Peyer's patch (tissue), 4 donors: ENCODE measurements at places on chromosomes 4 and X. TPM values are rescaled to one million over a fixed set of nuclear protein-coding genes. Genes with fewer than 3 reads are reported as not detected.

- DNase-seq: no peak
- no peaks in the 10 kb centered on the region for H3K4me1 ChIP-seq
- no peak overlapping the region for H3K27ac ChIP-seq
- no peak overlapping the region for H3K4me3 ChIP-seq
Measured at GRCh38 chr4:180335566-180335965, 1907.6 kb upstream of the TENM3 start.

- H3K27ac ChIP-seq: no peak overlapping the region
- H3K4me1 ChIP-seq: no peaks in the 10 kb centered on the region
Measured at GRCh38 chr4:42678512-42678911, 21.6 kb upstream of the ATP8A1 start.

- DNase-seq: peak; percentile 65
- no peaks in the 10 kb centered on the region for H3K4me1 ChIP-seq
Measured at GRCh38 chr4:153137159-153137558, 67.1 kb upstream of the TRIM2 start.

- peak within 1 kb of the TSS; percentile 60 for H3K27ac ChIP-seq
- DNase-seq: peak; percentile 38
- H3K4me1 ChIP-seq: no peaks in the 10 kb centered on the region
- no peaks in the 10 kb centered on the region for H3K36me3 ChIP-seq
Measured at GRCh38 chr4:186104114-186104889, at the start of gene FAM149A. Gene FAM149A (plus strand): TSS chr4:186104704.

GRCh38 chr4:148204171-148204570 is 238.0 kb downstream of the NR3C2 start:
- no peak overlapping the region for H3K4me3 ChIP-seq
- no peak for DNase-seq
- no peaks in the 10 kb centered on the region for H3K27me3 ChIP-seq
- H3K4me1 ChIP-seq: no peaks in the 10 kb centered on the region

DNA sequence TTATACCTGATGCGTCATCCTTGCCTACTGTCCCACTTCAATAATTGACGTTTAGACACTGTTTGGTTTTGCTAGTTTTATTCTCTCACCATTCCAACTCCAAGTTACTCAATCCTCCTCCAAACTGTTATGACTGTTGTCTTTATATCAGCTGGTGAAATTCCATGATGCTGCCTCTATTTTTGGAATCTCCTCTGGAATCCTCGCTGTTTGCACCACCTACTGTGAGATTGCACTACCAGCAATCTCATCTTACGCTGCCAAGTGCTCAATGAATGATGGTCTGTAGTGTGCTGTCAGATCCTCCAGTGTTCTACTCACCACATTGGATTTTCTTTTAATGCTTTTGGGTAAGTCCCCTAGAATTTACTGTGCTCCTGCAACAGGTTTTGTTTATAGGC is 13.2 kb upstream of the PCDH18 start:
- DNase-seq: no peak
- no peaks in the 10 kb centered on the region for H3K4me1 ChIP-seq
- H3K27me3 ChIP-seq: no peaks in the 10 kb centered on the region
- H3K36me3 ChIP-seq: no peaks in the 10 kb centered on the region
- no peak overlapping the region for H3K4me3 ChIP-seq

DNA sequence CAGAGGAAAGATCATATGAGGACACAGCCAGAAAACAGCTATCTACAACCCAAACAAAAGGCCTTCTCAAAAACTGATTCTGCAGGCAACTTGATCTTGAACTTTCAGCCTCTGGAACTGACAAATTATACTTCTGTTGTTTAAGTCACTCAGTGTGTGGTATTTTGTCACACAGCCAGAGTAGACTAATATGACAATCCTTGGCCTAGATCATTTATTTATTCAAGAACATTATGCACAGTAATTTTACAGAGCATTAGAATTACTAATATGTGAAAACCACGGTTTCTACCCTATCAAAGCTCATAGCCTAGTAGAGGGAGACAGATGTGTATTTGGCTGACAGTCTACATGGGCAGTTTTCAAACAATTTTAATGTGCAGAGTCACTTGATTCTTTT is 167.8 kb upstream of the PCDH18 start:
- no peaks in the 10 kb centered on the region for H3K36me3 ChIP-seq
- no peak overlapping the region for H3K27ac ChIP-seq
- no peaks in the 10 kb centered on the region for H3K27me3 ChIP-seq

- no peak overlapping the region for H3K4me3 ChIP-seq
- no peak overlapping the region for H3K27ac ChIP-seq
- no peaks in the 10 kb centered on the region for H3K27me3 ChIP-seq
- H3K4me1 ChIP-seq: no peaks in the 10 kb centered on the region
- H3K36me3 ChIP-seq: no peaks in the 10 kb centered on the region
- no peak for DNase-seq
Measured at GRCh38 chr4:35948171-35948570, 296.1 kb downstream of the ARAP2 start.

GRCh38 chr4:168097161-168097560 is 4.8 kb downstream of the ANXA10 start:
- DNase-seq: no peak
- no peaks in the 10 kb centered on the region for H3K4me1 ChIP-seq
- no peak overlapping the region for H3K27ac ChIP-seq

GRCh38 chrX:78555401-78555980 is 103.6 kb downstream of the RTL3 start:
- DNase-seq: no peak
- H3K4me3 ChIP-seq: no peak overlapping the region
- no peak overlapping the region for H3K27ac ChIP-seq
- H3K36me3 ChIP-seq: no peaks in the 10 kb centered on the region

DNA sequence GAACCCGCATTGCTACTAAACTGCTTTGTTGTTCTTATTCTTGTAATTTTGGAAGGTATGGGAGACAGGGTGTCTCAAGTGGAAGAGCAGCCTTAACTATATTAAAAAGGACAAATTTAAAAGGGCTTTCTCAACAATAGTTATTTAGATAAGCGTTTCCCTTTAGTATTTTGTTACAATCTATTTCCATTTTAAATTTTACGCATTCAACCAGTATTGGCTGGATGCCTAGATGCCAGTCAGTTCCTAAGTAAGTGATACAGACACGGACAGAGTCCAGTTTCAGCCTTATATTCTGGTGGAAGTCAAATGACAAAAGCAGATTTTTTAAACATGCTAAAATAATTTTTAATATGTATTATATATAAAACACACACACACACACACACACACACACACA is 28.3 kb downstream of the FAT1 start:
- no peak for DNase-seq
- H3K4me3 ChIP-seq: no peak overlapping the region
- no peaks in the 10 kb centered on the region for H3K36me3 ChIP-seq
- no peaks in the 10 kb centered on the region for H3K27me3 ChIP-seq
- H3K27ac ChIP-seq: no peak overlapping the region

DNA sequence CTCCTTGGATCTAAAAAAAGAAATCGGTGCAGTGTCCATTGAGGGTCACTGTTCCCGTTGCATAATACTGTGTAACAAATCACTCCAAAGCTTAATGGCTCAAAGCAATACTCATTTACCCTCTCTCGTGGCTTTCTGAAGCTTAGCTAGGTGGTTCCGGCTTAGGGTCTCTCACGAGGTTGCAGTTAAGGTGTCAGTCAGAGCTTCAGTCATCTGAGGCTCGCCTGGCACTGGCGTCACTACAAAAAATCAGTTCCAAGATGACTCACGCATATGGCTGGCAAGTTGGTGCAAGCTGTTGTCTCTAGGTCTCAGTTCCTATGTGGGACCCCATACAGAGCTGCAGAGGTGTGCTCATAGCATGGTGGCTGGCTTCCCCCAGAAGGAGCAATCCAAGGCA is 91.0 kb downstream of the BEND2 start:
- no peaks in the 10 kb centered on the region for H3K4me1 ChIP-seq
- no peaks in the 10 kb centered on the region for H3K36me3 ChIP-seq
- H3K27me3 ChIP-seq: no peaks in the 10 kb centered on the region
- H3K4me3 ChIP-seq: no peak overlapping the region
- DNase-seq: no peak

- H3K27ac ChIP-seq: no peak overlapping the region
- no peak overlapping the region for H3K4me3 ChIP-seq
- H3K27me3 ChIP-seq: no peaks in the 10 kb centered on the region
- no peak for DNase-seq
- H3K4me1 ChIP-seq: no peaks in the 10 kb centered on the region
Measured at GRCh38 chr4:152468408-152468807, 67.5 kb downstream of the FBXW7 start.

DNA sequence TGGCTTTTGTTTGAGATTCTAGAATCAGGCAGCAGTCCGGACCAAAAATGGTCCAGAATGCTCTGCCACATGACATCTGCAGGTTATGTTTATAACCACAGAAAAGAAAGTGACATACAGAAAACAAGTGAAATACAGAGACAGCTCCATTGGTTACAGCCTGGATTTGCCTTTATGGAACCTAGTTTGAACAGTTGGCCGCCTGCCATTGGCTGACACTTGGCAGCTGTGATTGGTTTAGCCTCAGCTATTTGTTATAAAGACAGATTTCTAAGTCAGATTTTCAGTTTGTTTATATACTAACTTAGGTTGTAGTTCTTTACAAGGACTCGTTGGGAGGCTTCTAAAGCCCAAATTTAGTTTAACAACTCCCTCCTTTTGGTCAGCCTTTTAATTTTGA is 40.8 kb upstream of the IL9R start:
- no peak for DNase-seq
- H3K4me1 ChIP-seq: no peaks in the 10 kb centered on the region

DNA sequence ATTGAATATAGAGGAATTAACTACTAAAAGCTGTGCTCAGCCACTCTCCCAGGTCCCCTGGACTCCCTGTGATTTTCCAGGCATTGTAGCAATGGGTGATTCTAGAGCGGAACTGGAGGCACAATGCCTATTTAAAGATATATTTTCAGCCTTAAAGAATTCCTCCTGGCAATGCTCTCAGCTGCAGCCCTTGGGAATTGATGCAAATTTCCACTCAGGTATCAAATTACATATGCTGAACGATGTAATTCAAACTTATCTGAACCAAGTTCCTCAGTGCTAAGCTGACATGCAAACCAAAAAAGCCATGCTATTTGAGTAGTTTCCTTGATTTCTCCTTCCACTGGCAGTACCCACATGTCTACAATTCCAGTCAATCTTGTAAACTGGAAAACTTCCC is 86.3 kb upstream of the GABRA3 start:
- DNase-seq: no peak
- H3K4me1 ChIP-seq: no peaks in the 10 kb centered on the region
- no peak overlapping the region for H3K4me3 ChIP-seq
- H3K36me3 ChIP-seq: no peaks in the 10 kb centered on the region
- H3K27me3 ChIP-seq: no peaks in the 10 kb centered on the region
- H3K27ac ChIP-seq: no peak overlapping the region

The SRPK3 gene
- total RNA-seq: not detected

The TLR10 gene
- 37.1 TPM for total RNA-seq

The GLRA3 gene
- 1.7 TPM for total RNA-seq

The DGKK gene
- total RNA-seq: not detected

The ACE2 gene
- 218 TPM for total RNA-seq

The GAB3 gene
- 7.4 TPM for total RNA-seq

The ARAP2 gene
- total RNA-seq: 115 TPM
